ENCODE measurements at places on chromosomes 11 and 22.

- DNase-seq = peak; percentile 42
Observed at GRCh38 chr11:75867778-75868374, 52.9 kb downstream of the UVRAG start.

DNA sequence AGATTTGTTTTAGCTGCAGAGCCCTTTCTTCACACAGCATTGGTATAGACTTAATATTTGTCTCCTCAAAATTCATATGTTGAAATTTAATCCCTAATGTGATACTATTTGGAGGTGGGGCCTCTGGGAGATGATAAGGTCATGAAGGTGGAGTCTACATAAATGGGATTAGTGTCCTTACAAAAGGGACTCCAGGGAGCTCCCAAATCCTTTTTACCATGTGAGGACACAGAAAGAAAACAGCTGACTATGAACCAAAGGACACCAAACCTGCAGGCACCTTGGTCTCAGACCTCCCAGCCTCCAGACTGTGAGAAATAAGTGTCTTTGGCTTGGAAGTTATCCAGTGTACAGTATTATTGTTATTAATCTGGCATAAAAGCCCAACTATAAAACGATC is 10.2 kb downstream of the SLC35F2 start:
- no peak for DNase-seq

- DNase-seq = no peak
Observed at GRCh38 chr11:43774786-43775185, 94.2 kb downstream of the HSD17B12 start.

- DNase-seq = no peak
Observed at GRCh38 chr22:44444341-44445306, 53.4 kb downstream of the RTL6 start.

- no peak for DNase-seq
Observed at GRCh38 chr11:3775736-3776406, 21.5 kb downstream of the NUP98 start.

GRCh38 chr11:86246293-86246675 is 1.7 kb downstream of the EED start:
- DNase-seq = no peak

- DNase-seq = no peak
Observed at GRCh38 chr11:12404436-12404835, 27.1 kb downstream of the PARVA start.

GRCh38 chr22:35442471-35442870 is 42.5 kb downstream of the MCM5 start:
- no peak for DNase-seq

- no peak for DNase-seq
Observed at GRCh38 chr22:39522567-39523300, 2.4 kb downstream of the ATF4 start.

DNA sequence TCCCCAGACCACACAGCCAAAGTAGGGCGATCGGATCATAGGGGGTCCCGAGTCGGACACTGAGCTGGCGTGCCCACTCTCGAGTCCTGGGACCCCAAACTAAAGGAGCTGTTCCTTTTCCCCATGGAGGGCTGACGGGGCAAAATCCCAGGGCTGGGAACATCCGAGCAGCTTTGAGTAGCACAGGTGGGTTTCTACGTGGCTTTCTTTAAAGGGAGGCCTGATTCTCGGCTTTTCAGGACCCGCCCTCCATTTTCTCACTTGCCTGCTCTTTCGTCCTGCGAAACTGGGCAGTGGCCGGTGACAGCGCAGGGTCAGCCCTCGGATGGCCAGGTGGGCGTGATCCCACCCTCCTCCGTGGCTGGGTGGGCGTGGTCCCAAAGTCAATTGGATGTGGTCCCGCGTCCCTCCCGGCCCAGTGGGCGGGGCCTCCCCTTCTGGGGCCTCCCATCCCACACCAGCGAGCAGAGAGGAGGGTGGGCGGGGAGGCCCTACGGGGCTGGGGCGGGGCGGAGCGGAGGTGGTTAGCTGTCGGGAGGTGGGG is 17.5 kb upstream of the TXNRD2 start:
- no peak for DNase-seq

DNA sequence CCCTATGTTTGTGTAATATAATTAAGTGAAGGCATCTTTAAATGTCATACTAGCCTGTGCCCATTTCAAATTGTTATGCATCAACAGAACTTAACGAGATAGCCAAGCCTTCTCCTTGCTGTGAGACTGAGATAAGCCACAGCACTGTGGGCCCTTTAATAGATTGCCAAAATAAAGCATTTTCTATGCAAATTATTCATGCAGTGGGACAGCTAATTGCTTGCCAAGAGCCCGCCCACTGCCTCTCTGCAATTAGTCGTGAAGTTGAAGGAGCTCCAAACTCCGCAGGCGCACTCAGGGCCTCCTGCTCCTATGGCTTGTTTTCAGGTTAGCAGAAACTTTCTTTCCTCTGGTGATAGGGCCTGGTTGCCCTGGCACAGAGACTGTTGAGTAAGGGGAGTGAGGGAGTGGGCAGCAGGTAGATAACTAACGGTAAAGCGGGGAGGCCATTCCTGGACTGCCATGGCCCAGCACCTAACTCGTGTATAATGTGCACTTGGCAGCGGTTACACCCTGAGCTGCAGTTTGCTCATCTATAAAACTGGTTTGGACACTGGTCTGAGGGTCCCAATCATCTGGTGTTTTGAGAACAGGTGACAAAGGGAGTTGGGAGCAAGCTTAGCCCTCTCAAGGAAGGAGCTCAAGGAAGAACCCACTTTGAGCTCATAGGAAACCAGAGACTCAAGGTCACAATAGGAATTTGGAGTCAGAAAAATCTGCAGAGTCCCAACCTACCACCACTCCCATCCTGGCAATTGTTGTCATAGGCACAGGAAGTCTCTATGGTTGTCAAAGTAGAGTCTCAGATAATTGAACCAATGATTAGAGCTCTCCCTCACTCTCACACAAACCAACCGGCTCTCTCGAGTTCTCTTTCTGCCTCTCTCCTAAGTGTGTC is 33.9 kb upstream of the RIC3 start:
- no peak for DNase-seq
